ENCODE measurements at places on chromosomes 1 and 21. TPM values are rescaled to one million over a fixed set of nuclear protein-coding genes. Genes with fewer than 3 reads are reported as not detected.

Gene FMO1
- 7.0 TPM for polyA plus RNA-seq

Gene MX2
- polyA plus RNA-seq, result 2.5 TPM

Gene OPRD1
- polyA plus RNA-seq, result 0.74 TPM

Gene GPR157
- polyA plus RNA-seq, result 1.1 TPM

Gene CENPL
- 7.3 TPM for polyA plus RNA-seq

Gene LENEP
- polyA plus RNA-seq, result 0.67 TPM

Gene TRAF3IP3
- polyA plus RNA-seq, result 2.8 TPM

Gene CD5L
- polyA plus RNA-seq, result not detected

Gene IRF6
- polyA plus RNA-seq, result 0.83 TPM

Gene KRTAP21-3
- not detected for polyA plus RNA-seq

Gene INSRR
- 0.93 TPM for polyA plus RNA-seq

Gene FCRL6
- not detected for polyA plus RNA-seq

Gene SPRR1B
- polyA plus RNA-seq, result 0.37 TPM

Gene GJB3
- 0.25 TPM for polyA plus RNA-seq

Gene PHC2
- 77.9 TPM for polyA plus RNA-seq

Gene NBPF6
- not detected for polyA plus RNA-seq

Gene RHOU
- 21.2 TPM for polyA plus RNA-seq

Gene BMP8B
- 1.5 TPM for polyA plus RNA-seq

Gene FLG2
- polyA plus RNA-seq, result 0.12 TPM

Data from hindlimb muscle (tissue), 1 donor.